Activated naive CD4-positive, alpha-beta T cell treated with anti-CD3 and anti-CD28 coated beads, Interleukin-2, amount 50 U/mL, for 16 hours (primary cell): ENCODE measurements at places on chromosomes 1 and 21.

DNA sequence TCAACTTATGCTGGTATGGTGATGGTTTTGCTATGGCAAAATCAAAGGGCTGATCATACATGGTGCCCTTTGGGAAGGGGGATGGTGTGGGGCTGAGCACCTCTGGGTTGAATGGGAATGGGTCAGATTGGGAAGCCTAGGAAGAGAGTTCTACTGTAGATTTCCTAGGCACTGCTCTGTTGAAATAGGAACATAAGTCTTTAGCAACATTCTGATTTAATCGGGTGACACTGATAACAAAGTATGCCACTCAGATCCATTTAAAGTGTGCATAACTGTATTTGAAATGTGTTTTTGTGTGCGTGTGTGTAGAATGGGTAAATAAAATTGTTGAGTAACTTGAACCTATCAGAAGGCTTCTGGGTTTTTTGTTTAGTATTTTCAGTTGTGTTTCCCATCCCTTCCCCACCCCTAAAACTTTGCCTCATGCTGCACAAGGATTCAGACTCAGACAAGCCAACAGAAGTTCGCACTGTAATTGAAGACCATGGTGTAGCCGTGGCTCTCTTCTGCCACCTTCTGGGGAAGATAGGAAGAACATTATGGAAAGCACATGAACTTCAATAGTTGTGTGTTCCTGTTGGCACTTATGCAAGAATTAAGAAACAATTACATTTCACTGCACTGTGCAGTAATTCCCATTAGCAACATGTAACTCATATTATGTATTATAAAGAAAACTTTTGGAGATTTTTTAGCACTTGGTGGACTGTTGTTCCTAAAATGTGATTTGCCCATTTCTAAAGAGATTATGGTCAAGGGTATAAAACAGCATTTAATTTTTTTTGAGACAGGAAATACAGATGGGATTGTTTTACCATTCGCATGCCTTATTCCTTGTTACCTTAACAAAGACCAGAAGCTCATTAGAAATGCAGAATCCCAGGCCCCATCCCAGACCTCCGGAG lies 10.9 kb upstream of the C4BPB start:
- peak; percentile 50 for DNase-seq

GRCh38 chr1:54275349-54275748 lies 75.4 kb downstream of the MRPL37 start:
- no peak for DNase-seq

GRCh38 chr1:89980605-89981004 lies 14.3 kb upstream of the ZNF326 start:
- no peak for DNase-seq

DNA sequence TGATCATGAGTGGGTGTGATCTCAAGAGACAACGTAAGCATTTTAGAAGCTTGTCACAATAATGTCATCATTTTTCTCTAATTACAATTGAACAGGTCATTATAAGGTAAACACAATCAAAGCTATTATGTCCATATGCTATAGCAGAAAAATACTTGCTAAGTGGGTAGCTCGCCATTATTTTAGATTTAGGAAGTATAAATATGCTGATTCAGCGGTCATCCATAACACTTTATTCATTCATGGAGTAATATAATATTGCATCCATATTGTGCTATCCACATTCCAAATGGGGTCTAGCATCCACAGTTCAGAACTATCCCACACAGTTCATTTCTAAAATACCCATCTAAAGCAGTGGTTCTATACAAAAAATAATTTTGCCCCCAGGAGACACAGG lies 8.4 kb downstream of the KRTAP15-1 start:
- no peak for DNase-seq

GRCh38 chr1:165592945-165593823 lies 37.9 kb upstream of the MGST3 start:
- DNase-seq, result peak; percentile 72

GRCh38 chr1:236457775-236458174 lies 63.7 kb downstream of the EDARADD start:
- DNase-seq, result no peak

- no peak for DNase-seq
Measured at GRCh38 chr1:159121526-159121925, 45.0 kb upstream of the AIM2 start.

- DNase-seq, result no peak
Measured at GRCh38 chr1:69595486-69595885, 27.8 kb downstream of the LRRC7 start.

- no peak for DNase-seq
Measured at GRCh38 chr1:111503585-111504060, at the start of the genes ADORA3 and TMIGD3. Gene ADORA3 (minus strand): TSS chr1:111503633. CDS start chr1:111503354, 279 bp downstream. Gene TMIGD3 (minus strand): TSS chr1:111503633. CDS start chr1:111503354, 279 bp downstream.

- no peak for DNase-seq
Measured at GRCh38 chr1:93347334-93347899, 1.7 kb downstream of the DR1 start.

DNA sequence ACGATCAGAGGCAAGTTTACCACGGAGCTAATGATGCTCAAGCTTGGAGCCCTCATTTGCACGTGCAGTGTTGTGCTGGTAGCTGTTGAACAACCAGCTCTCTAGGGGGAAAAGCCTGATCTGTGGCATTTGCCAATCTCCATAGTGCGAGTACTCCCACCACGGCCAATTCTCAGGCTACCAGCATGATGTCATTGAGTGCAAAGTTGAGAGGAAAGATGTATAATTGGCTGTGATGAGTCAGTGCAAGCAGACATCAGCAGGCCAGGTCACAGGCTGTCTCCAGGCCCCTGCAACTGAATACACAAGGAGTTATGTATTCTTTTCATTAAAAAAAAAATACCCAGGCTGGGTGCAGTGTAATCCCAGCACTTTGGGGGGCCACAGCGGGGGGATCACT lies 233.1 kb upstream of the VAMP3 start:
- no peak for DNase-seq

DNA sequence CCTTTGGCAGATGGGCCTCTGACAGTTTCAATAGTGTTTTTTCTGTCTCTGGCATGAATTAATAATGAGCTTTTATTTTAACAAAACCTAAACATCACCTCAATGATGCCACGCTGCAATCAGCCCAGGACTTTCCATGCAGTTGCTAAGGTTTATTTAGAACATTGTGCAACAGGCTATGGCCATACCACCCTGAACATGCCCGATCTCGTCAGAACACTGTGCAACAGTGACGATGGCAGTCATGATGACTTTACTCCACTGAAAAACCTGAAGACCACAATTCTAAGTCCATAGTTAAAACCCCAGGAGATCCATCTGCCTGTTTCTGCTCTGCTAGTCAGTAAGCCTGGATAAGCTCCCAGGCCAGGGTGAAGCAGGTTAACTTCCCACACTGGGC lies 310.0 kb downstream of the PBX1 start:
- no peak for DNase-seq

DNA sequence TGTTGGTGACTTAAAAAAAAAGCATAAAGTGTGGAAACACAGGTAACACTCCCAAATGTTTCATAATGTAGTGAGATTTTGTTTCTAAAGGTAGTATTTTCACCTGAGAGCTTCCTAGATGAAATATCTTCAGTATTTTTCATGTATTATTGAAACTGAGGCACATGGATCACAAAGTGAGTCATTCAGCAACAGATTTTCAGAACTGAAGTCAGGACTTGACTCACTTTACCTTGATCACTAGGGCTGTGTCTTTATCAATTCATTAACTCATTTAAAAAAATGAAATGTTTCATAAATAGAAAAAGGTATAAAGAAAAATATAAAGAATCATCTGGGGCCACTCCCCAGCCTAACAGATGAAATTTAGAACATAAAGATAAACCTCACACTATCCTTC lies 66.5 kb upstream of the RCC1 start:
- no peak for DNase-seq

DNA sequence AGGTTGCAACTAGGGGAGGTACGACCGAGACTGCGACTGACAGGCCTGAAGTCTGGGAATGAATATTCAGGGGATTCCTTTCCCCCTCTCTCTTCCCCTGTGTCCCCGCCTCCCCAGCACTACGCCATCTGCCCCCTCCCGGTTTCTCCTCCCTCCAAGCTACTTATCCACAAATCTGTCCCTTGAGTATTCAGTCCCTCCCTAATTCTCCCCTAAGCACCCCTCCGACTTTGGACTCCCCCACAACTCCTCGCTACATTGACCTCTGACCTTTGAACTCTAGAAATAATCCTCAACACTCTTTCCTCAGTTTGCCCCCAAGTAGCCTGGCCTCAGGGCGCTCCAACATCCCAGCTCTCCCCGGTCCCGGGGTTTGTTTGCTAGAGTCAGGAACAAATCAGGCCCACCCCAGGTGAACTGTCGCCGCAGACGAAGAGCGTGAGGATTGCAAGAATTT lies 393 bp downstream of the LYSMD1 start:
- DNase-seq, result no peak

DNA sequence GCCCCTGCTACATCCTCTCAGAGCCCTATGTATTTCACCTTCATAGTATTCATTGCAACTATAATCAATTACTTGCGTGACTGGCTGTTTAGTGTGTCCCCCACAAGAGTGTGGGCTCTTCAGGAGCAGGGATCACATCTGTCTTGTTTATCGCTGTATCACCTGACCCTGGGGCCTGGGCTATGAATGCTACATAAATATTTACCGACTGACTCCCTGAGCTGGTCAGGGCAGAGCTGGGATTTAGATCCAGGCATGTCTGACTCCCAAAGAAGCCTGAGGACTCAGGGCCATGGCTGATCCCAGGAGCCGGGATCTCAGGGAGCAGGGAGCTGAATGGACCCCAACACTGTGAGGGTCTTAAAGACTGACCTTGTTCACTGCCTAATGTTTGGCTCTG lies 49.7 kb downstream of the AHDC1 start:
- DNase-seq, result no peak

- DNase-seq, result no peak
Measured at GRCh38 chr1:14236097-14236496, 362.4 kb upstream of the KAZN start.

- no peak for DNase-seq
Measured at GRCh38 chr1:168923521-168924136, 182.9 kb upstream of the ATP1B1 start.

GRCh38 chr1:165841582-165842017 lies 14.2 kb downstream of the UCK2 start:
- DNase-seq, result no peak

DNA sequence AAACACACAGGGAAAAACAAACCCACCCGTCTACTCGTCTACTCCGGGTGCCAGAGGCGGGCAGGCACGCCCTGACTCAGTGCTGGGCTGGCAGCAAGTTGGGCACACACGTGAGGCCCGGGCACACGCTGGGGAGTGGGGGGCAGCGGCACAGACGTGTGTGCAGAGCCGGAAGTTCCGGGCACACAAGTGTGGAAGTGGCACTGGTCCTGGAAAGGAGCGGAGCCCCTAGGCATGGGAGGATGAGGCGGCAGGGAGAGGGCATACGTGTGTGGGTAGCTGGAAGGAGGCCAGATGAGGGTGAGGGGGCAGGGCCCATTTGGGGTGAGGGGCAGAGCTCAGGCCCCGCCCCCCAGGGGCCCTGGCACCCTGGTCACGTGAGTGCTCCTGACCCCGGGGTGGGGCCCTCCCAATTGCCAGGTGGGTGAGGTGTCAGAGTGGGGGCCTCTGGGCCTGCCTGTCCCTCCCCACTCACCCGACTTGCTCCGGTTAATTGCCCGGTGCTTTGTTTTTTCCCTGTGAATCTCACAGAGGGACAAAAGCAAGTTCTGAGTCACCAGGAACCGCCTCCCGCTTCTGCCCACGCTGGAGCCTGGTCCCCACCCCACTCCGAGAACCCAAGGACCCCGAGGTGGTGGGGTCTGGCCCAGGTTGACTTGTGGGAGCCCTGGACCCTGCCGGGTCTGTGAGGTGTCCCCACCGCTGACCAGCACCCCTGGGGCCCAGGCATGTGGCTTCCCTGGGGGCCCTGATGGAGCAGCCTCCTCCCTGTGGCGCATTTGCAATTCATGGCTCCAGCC lies 104.8 kb upstream of the CASZ1 start:
- no peak for DNase-seq

GRCh38 chr1:205743977-205744376 lies 6.0 kb downstream of the NUCKS1 start:
- DNase-seq, result no peak

DNA sequence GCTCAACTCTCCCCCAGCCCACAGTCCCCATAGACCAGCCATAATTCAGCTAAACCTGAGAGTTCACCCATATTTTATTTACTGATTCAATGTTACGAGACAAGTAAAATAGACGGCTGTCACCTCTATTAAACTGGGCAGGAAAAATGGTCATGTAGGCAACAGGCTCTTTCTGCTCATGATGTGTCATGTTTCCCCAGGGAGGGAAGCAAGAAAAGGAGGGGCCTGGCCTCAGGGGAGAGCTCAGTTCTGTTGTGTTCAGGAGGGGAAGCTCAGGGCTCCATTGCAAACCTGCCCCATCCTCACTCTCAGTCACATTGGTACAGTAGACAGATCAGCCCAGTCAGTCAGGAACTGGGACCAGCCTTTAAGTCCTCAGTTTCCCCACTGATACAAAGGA lies 12.8 kb downstream of the GRIK3 start:
- no peak for DNase-seq
